Left lobe of liver (tissue), 2 donors: ENCODE measurements at places on chromosomes 1 and 21. TPM values are rescaled to one million over a fixed set of nuclear protein-coding genes. Genes with fewer than 3 reads are reported as not detected.

The TMEM52 gene
- total RNA-seq, result 11.3 TPM

The CHRM3 gene
- total RNA-seq, result 1.0 TPM

The GLUL gene
- total RNA-seq, result 221 TPM

DNA sequence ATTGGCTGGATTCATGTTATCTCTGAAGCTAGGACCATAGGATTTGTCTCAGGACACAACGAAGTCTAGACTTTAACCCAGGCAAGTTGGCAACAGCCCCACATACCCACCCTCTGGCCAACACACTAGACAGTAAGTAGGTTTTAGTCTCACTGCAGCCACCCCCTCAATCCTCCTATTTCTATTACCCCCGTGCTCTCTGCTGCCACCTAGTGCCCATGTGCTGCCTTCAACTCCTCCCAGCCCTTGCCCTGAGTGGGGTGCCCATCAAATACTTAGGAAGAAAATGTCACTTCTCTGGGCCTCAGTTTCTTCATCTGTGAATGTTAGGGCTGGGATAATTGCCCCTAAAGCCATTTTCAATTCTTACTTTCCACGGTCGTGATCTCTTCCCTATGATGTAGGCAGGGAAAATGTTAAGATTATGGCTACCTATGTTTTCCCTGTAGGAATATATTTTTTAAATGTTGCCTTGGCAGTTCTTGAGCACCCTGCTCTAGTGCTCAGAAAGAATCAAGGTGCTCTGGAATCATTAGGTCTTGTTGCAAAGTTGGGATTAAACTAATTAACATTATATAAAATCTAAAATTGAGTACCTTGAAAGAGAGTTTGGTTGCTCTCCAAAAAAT, 213.0 kb downstream of the LMX1A start:
- DNase-seq, result peak; percentile 55

GRCh38 chr1:9444532-9444931, 94.7 kb upstream of the SLC25A33 start:
- no peak for DNase-seq

DNA sequence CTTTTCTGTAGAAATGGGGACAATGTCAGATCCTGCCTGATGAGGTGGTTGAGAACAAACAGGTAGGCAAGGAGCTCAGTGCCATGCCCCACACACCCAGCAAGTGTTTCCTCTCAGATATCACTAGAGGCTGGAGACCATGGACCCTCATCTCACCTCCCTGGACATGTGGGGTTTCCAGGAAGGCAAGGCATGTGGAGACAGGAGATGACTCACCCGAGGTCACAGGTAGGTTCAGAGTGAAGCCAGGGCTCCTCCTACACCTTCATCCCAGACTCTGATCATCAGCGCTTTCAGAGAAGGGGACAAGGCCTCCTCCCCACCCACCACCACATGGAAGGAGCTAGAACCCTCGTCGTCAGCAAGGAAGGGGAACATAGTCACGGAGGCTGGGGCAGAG, 69.2 kb downstream of the MATN1 start:
- no peak for DNase-seq

GRCh38 chr1:39458991-39459390, 32.4 kb upstream of the BMP8A start:
- DNase-seq, result no peak

DNA sequence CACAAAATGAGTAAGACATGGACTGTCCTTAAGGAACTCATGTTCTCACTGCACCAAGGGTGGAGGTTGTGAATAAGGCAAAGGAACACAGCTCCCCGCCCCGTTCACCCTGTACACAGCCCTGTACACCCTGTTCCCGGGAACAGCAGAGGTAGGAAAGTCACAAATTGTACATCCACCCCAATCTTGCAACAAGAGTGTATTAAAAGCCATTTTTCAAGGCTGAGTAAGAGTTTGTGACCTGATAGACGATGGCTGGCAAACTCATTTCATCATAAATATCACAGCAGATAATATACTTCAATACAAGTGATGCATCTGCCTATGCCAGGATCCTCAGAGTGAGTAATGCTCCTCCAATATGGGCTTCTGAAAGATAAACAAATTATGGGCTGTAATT, 52.5 kb upstream of the CAMK1G start:
- no peak for DNase-seq

- DNase-seq, result no peak
Measured at GRCh38 chr1:59046730-59047157, 250.2 kb upstream of the FGGY start.

DNA sequence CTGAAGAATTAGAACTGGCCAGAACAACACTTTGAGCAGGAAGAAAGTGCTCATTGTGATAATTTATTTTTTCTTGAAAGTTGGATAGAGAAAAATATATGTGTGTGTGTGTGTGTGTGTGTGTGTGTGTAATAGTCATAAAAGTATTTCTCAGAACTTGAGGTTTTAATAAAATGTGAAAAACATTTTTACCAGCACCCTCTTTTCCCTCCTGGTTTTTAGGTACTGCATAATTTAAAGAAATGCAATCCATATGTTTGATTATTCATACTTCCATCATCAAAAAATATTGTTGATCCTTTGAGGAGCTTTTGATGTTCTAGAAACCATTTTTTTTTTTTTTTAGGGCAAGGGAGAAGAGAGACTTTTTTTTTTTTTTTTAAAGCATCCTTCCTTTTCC, 66.8 kb upstream of the JUN start:
- DNase-seq, result no peak

GRCh38 chr1:33654267-33654834, 181.9 kb downstream of the ZSCAN20 start:
- no peak for DNase-seq
